Endodermal cell (in vitro differentiated cells): ENCODE measurements at places on chromosomes 12 and 14. TPM values are rescaled to one million over a fixed set of nuclear protein-coding genes. Genes with fewer than 3 reads are reported as not detected.

Gene ETFBKMT
- 0.87 to 2.0 TPM (median 1.1 TPM) in 3 replicates for total RNA-seq

DNA sequence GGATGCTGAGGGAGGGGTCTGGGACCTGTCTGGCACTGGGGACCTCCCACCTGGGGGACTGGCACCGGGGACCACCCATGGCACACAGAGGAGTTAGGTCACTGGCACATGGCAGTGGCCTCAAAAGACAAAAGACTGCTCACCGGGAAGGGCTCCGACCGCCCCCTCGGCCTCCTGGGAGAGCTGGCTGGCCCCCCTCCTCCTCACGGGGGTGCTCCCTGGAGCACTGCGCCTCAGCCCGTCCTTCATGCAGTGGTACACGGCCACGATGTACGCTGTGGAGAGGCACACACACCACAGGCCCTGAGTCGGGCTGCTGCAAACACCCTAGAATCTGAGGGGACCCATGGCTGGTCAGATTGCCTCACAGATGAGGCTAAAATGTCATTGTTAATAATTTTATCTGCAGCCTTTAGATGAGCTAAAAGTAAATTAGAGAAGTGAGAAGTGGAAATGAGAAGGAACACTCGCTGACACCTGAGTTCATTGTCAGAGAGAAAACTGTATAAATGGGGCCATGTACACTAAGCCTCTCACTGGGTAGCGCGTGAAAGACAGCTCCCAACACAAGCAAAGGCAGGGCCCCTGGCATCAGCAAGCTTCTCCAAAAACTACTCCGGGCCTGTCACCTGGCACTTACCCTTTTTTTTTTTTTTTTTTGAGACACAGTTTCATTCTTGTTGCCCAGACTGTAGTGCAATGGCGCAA lies 14.1 kb downstream of the P2RX2 start:
- H3K4me1 ChIP-seq = no peaks in the 10 kb centered on the region
- no peak for DNase-seq
- H3K4me3 ChIP-seq = no peak overlapping the region
- no peak overlapping the region for H3K27ac ChIP-seq
- no peaks in the 10 kb centered on the region for H3K27me3 ChIP-seq
- H3K36me3 ChIP-seq = peaks cover 91% of the 10 kb centered on the region

DNA sequence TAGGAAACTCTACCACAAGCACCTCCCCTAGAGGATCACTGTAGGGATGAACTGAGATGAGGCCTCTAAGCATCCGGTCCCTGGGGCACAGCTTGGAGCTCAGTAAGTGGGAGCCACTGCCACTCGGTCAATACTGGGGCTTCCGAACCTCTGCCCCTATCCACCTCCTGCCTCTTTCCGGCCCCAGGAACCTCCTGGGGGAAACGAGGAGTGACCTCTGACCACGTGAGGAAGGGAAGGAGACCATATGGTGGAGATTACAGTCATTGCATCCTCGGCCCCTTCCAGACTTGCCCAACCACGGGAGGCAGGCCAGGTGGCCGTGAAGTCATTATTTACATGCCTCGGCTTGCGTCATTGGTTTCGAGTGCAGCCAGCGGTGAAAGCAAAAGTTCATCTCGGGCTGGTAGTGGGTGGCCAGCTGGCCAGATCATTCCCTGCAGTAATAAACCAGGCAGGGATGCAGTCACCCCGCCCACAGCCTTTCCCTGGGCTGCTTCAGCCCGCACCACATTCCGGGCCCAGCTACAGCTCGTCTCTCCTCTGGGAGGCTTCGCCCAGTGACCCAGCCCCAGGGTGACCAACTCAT lies 65.4 kb downstream of the C14orf132 start:
- H3K36me3 ChIP-seq = no peaks in the 10 kb centered on the region
- DNase-seq = peak; percentile 17
- H3K4me1 ChIP-seq = no peaks in the 10 kb centered on the region
- no peaks in the 10 kb centered on the region for H3K27me3 ChIP-seq
- no peak overlapping the region for H3K4me3 ChIP-seq

DNA sequence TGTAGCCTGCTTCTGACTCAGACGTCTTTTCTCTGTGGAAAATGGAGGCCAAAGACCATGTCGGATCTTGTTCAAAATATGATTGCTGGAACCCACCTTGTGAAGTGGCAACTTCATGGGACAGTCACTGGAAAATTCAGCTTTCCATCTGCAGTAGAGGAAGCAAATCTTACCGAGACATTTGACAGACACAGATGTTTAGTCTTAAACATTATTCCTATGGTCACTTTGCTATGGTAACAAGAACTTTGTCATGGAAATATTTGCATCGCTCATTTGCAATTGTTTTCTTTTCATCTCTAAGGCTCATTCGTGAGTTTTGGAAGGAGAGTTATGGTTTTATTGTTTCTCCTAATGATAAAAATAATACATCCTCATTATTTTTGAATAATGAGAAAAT lies 98.3 kb upstream of the HIF1A start:
- no peak overlapping the region for H3K4me3 ChIP-seq
- peak overlapping the region; percentile 13 for H3K27ac ChIP-seq
- H3K36me3 ChIP-seq = no peaks in the 10 kb centered on the region
- no peaks in the 10 kb centered on the region for H3K27me3 ChIP-seq
- H3K4me1 ChIP-seq = peaks cover 8% of the 10 kb centered on the region

- H3K4me3 ChIP-seq = no peak overlapping the region
- no peak for DNase-seq
- H3K27me3 ChIP-seq = no peaks in the 10 kb centered on the region
- no peaks in the 10 kb centered on the region for H3K36me3 ChIP-seq
- H3K4me1 ChIP-seq = no peaks in the 10 kb centered on the region
Observed at GRCh38 chr12:14999021-14999694, 26.3 kb downstream of the PDE6H start.
